ENCODE measurements at places on chromosomes 3 and 15.
A peak's percentile ranks its signal among the peaks of the same experiment; 100 is the strongest.

DNA sequence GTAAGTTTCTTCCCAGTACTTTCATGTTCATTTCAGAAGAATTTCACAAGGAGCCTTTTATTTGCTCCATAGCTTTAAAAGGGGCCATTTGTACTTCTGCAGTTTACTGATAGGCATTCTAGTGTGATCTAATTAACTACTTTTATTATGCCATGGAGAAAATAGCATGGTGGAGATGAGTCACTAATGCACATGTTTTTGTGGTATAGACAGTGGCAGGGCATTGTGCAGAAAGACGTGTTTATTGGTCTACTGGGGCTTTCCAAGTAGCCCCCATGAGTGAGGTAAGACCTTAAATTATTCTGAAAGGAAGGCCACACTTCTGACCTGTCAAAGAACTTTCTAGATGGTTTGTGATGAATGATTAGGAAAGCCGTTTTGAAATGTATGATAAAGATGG, 810.0 kb upstream of the NR2F2 start:
- DNase-seq: no peak

- no peak for DNase-seq
Measured at GRCh38 chr3:119778176-119778575, 3.7 kb upstream of the NR1I2 start.

DNA sequence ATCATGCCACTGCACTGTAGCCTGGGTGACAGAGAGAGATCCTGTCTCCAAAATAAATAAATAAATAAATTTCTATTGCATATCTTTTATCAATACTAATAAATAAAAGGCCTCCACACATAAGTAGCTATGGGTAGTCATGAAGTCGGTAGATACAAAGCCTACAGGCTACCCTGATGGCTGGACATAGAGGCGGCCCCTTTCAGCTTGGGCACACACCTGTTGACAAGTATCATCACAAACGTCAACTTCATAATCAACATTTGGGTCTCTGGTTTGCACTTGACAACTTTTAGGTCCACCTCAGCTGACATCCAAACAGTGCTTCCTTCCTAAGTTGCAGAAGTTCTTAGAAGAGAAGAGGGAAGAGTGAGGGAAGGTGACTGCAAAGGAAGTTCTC, 53.4 kb downstream of the ITGA11 start:
- DNase-seq: no peak

- no peak for DNase-seq
Measured at GRCh38 chr15:37112171-37112570, 11.8 kb upstream of the MEIS2 start.

DNA sequence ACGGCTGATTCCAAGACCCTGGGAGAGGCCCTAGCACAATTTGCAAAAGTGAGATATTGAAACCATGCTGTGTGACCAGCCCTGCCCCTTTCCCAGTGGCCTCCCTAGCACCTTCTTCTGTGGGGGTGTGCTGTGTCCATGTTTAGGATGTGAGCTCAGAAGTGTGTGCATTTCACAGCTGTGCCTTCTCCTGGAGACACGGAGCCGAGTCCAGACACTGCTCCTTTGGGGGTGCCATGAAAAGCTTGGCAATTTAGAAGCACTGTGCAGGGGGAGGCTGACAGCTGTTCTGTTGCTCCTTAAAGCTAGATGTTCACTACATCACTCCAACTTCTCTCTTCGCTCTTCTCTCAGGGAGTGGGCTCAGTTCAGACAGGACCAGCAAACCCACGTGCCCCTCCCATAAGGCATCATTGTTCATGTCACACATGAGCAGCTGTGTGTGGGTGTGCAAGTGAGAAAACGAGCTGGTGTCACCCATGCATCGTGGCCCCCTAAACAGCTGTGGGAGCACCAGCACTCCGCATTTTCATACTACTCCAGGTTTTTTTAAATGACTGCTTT, 492.6 kb downstream of the GABRG3 start:
- DNase-seq: no peak

DNA sequence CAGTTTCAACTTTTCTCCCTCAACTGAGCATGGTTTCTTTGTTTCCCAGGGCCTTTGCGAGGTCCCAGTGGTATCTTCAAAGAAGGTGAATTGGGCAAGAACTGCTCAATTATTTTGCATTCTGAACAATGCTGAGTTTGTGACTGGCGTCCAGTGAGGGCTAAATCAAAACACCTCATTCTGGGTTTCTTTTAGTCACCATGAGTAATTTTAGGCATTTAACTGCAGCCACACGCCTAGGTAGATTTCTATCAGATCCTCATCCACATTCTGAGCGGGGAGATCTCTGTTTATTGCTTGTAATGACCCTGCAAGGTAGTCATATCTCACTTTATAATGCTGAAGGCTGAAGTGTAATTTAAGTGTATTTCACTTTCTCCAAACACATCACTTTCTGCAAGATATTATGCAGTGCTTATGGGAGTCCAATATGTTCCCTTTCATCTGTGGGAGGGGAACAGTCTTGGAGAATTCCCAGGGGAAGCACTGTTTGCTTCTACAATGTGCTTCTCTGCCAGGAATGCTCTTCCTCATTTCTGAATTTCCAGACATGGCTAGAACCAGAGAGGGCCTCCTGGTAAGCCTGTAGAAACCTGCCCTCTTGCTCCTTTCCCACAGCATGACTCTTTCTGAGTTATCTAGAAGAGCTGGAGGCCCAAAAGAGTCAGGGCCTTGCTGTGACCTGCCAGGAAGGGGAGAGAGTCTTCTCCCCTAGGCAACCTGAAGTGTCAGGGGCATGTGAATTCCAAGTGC, 91.7 kb downstream of the FRMD4B start:
- no peak for DNase-seq

DNA sequence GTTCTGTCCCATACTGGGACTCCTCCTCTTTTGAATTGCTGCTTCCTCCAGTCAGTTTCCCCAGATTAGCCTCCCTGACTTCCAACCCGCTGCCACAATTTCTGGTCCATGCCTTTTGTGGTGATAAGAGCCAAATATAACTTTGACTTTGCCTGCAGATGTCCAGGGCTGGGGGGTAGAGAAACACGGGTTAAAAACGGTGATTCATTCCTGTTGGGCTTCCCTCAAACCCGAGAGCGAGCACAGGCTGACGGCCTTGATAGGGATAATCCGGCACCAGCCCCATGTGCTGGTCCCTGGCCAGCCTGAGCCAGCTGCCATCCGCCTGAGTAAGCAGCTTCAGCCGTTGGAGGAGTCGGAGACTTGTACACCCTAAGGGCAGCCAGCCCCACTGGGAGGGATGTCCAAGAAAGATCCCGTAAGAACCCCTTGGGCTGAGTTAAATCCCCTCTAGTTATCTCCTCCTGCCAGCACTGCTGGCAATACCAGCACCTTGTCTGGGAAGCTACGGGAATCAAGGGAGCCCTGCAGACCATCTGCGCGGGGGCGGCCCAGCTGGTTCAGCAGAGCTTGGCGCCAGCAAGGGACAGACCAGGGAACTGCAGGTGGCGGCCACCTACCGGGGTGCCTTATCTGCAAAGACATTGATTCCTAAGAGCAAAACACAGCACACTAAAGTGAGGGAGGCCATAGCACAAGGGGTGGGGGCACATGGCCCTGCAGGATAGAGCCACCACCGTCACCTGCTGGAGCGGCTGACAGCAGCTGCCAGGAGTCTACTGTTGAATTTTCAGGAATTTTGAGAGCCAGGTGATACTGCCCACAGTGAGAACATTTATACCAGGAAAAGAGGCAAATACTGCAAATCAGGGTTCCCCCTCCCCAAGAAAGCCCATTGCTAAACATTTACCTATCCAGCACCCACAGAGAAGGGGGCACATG, 18.1 kb downstream of the CSPG4 start:
- DNase-seq: peak; percentile 81

Data from erythroblast (primary cell).